Dorsolateral prefrontal cortex (tissue), 122 donors: ENCODE measurements at places on chromosomes 2 and 18.

- DNase-seq: no peak
Measured at GRCh38 chr2:143786026-143786765, 657.0 kb downstream of the ARHGAP15 start.

GRCh38 chr2:60504049-60504448 is 49.4 kb downstream of the BCL11A start:
- no peak for DNase-seq

- no peak for DNase-seq
Measured at GRCh38 chr18:65768120-65768778, 17.4 kb downstream of the CDH7 start.

DNA sequence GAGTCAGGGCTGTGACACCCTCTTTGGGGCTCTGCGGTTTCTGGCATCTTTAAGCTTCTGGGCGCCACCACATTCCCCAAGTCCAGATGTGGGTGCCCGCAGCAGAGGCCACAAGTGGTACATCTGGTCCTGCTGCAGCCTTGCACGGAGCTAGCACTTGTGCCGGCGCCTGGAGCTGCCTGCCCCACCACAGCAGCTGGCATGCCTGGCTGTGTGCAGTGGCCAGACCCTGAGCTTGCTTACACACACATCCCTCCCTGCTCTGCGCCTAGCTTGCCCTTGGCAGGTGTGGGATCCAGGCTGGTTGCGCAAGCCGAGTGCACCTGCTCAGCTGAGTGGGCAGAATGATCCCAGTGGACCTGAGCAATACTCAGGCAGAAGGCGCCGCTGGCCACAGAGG is 27.3 kb downstream of the SLC4A10 start:
- no peak for DNase-seq

DNA sequence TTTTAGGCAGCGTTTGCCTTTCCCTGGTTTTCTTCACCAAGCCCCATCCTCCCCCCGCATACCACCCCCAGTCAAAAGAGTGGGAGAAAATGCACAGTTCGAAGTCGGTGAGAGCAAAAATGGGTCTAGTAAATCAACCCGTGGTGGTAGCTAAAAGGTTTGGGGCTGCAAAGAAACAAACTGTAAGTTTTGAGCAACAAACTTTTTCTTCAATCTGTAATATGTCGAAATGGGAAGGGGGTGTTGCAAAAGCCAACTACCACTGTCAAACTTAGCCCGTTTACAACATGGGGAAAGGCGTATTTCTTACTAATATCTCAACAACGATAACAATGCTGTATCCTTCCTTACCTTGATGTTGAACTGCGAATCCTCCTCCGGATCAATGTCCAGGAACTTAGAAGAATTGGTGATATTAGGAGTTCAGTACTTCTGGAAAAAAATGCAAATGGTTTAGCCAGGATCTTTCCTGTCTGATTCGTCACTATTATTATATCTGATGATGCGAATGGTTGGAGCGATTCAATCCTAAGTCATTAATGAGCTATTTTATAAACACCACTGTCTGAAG is 2.4 kb upstream of the SATB2 start:
- no peak for DNase-seq

DNA sequence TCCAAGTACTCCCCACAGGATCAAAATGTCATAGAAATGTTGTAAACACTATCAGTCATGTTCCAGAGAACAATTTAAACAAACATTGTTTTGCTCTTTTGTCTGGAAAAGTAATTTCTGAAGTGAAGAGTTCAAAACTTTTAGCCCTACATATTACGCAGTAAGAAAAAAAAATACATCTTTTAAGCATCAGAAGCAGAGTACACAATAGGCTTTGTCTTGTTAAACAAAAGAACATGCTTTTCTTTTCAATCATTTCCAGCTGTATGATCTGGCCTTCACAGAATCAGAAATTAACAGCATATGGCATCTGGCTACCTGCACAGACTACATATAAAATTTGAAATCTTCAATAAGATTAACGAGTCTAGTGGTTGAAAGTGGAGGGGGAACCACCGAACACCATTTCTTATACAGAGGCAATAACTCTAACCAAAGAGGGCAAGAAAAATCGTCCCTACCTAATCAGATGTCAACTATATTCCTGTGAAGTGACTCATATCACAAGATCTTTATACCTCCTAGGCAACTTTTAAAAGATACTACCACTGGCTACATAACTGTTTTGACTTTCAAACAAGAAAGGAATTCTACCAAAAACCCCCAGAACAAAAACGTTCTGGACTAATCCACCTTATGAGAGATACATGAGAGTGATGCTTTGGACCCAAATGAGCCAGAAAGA is 149.3 kb downstream of the EXOC6B start:
- no peak for DNase-seq

DNA sequence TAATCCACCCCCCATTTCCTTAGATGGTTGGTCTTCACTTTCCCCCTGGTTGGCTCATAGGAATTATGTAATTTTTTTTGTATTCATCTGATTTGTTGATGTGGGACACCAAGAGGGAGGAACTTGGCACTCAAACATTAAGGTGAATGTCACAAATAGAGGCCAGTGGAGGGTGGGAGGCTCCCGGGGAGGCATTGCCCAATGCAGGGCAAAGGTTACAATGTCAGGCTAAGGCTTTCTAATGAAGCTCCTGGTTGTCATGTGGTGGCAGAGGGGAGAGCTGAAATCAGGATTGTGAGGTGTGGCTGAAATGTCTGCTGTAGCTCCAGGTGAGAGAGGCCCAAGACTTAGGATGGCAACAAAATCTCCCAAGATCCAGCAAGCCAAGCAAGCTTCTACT is 42.7 kb downstream of the MPHOSPH10 start:
- DNase-seq: no peak

DNA sequence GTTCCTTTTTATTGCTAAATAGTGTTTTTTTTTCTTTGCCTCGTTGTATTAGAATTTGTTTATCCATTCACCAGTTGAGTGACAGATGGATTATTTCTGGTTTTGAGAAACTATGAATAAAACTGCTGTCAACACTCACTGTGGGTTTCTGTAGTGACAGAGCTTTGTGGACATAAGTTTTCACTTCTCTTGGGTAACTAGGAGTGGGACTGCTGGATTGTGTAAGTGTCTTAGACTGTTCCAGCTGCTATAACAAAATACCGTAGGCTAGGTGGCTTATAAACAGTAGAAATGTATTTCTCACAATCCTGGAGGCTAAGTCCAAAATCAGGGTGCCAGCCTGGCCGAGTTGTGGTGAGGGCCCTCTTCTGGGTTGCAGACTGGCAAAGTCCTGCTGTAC is 71.9 kb downstream of the TNFRSF11A start:
- no peak for DNase-seq

GRCh38 chr18:5630057-5630899 is 86.5 kb upstream of the EPB41L3 start:
- peak; percentile 80 for DNase-seq

DNA sequence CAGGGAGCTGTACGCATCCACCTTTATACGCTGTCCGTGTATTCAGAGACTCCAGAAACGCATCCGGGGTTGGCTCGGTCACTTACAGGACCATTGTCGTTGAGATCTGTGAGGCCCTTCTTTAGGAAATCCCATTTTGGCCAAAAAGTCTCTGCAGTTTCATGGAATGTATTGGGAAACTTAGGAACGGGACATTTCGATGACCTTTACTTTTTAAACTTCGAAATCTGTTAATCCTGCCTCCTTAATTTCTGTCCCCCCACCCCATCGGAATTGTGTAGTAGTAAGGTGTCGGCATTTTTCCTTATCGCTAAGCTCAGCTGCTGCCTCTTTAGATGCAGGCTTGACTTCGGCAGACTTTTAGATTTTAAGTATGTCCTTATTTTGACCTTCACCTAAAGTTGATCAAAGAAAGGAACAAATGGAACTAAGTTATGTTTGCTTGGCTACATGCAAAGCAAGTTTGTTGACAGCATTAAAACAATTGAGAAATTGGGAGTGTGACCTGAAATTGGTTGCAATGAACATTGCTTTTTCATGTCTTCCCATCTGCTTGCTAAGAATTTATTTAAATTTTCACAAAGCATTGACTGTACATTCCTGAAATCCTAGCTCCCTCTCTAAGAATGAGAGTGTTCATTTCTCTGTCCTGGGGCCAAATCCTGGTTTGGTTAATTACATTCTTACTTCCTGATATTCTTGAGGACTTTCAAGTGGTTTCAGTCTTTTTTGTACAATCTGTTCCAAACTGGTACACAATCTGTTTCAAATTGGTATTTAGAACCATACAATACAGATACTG is 884 bp upstream of the RAPH1 start:
- DNase-seq: no peak

DNA sequence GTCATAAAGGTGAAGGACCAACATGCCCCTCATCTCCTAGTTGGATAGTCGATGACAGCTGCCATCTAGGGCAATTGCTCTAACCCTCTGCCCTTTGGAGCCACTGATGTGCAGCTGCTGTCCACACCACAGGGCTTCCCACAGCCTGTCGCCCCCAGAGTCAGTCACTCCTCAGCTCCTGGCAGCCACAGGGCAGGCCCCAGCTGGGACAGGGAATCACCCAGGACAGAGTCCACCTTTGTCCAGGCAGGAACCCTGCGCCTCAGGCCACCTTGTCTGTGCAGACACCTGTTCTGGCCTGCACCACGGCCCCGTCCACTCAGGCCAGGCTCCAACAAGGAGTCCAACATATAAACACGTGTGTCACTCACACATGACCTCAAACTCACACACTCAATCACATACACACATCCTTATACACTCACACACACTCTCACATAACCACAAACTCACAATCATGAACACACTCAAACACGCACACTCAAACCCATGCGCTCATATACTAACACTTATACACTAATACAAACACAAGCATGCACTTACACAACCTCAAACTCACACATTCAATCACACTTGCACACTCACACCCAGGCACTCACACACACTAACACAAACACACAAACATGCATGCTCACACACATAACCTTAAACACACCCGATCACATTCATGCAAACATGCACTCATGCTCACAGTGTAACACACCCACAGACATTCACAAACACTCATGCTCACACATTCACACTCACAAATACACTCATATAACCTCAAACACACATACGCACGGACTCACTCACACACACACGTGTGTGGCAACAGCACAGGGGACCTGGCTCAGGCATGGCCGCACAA is 29.7 kb downstream of the HDAC4 start:
- no peak for DNase-seq

DNA sequence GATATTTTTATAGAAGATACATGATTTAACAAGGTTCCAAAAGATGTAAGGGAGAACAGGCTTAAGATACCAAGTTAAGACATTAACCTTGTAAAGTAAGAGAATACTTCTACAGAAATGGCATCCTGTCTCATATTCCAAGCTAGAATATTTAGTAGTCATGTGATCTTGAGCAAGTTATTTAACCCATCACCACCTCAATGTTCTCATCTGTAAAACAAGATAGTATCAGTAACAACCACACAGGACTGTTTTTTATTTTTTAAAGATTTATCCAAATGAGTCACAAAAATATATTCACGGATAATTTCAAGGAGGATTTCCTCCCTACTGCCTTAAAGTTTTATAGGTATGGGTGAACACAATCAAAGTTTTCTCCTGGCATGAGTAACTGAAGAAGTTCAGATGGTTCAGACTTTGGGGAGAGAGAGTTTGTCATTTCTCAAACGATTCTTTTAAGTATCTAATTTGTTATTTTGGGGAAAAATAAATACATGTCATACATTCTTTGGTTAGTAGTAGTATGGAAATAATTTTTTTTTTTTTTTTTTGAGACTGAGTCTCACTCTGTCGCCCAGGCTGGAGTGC is 25.9 kb downstream of the ROCK1 start:
- DNase-seq: no peak

- no peak for DNase-seq
Measured at GRCh38 chr18:57527556-57528229, 58.8 kb downstream of the FECH start.
